Daoy (cell line): ENCODE measurements at places on chromosomes 4 and X. TPM values are rescaled to one million over a fixed set of nuclear protein-coding genes. Genes with fewer than 3 reads are reported as not detected.

- peak; percentile 64 for DNase-seq
Observed at GRCh38 chrX:16892504-16893362, 22.6 kb upstream of the RBBP7 start.

DNA sequence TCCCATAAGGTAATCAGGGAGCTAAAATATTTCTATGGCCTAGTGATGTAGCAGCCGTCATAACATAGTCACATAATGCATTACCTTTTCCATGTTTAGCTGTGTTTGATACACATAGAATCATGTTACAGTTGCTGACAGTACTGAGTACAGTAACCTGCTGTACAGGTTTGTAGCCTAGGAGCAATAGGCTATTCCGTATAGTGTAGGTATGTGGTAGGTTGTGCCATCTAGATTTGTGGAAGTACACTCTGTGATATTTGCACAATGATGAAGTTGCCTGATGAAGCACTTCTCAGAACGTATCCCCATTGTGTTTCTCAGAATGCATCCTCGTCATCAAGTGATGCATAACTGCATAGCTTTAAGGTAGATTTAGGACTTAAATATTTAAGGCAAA, 495.6 kb upstream of the ZFP42 start:
- DNase-seq = no peak

Gene CLDN22
- total RNA-seq = not detected in 2 replicates

Gene ETDA
- total RNA-seq = not detected in 2 replicates

- DNase-seq = no peak
Observed at GRCh38 chr4:13523105-13523477, 21.2 kb downstream of the NKX3-2 start.

Gene GLRB
- 2.9 and 5.0 TPM in 2 replicates for total RNA-seq

Gene FGF13
- total RNA-seq = 4.4 and 6.0 TPM in 2 replicates

DNA sequence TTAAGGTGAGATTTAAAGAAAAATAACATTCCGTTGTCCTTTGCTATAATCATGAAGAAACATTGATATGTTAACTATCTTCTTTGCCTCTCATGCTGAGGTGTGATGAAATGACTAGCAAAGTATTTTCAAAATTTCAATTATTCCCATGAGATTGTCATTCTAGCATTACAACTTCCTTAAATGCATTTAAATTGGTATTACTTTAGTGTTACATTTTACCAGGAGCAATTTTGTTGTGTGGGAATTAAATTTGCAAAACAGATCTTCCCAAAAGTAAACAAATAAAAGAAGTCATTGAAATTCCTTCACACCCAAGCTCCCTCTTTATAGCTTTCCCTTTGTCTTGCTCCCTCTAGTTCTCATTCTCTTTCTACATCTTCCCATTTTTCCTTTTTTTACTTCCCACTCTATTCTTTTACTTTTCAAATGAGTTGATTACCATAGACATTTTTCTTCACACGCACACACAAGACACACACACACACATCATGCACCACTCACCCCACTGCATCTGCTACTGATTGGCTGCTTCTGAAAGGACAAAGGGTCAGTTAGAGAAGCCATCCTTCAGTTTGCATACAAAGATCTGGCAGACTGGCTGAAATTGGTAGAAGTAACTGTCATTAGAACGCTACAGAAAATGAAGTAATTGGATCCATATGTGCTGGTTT, 10.0 kb upstream of the APELA start:
- no peak for DNase-seq

- no peak for DNase-seq
Observed at GRCh38 chr4:26412381-26413372, 77.6 kb downstream of the CCKAR start.

DNA sequence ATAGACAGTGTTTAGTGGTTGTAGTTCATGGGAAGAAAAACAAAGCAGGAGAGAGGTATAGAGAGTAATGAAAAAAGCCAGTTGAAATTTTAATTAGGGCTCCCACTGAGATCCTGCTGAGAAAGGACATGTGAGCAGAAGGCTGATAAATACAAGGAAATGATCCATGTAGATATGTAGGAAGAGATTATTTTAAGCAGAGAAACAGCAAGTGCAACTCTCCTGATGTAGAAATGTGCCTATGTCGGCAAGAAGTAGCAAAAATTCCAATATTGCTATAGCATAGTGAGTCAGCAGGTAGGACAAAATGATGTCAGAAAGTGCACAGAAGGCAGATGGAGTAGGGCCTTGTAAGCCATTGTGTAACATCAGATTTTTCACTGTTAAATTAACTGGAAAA, 1027.3 kb downstream of the PCDH18 start:
- no peak for DNase-seq

DNA sequence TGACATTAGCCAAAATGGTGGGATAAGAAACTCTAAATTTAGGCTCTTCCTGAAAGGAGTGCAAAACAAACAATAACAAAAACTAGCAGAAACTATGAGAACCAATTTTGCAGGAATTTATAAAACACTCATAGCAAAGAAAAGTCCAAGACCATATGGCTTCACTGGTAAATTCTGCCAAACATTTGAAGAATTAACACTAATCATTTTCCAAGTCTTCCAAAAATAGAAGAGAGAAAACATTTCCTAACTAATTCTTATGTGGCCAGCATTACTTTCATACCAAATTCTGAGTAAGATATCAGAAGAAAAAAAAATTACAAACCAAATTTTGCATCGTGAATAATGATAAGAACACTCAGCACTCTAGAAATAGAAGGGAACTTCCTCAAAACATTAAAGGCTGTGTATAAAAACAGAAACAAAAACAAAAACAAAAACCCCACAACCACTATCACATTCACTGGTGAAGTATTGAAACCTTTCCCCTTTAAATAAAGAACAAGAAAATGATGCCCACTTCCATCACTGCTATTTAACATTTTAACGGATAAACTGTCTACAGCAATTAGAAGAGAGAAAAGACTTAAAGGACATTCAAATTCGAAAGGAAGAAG, 524.3 kb upstream of the GALNTL6 start:
- DNase-seq = no peak

DNA sequence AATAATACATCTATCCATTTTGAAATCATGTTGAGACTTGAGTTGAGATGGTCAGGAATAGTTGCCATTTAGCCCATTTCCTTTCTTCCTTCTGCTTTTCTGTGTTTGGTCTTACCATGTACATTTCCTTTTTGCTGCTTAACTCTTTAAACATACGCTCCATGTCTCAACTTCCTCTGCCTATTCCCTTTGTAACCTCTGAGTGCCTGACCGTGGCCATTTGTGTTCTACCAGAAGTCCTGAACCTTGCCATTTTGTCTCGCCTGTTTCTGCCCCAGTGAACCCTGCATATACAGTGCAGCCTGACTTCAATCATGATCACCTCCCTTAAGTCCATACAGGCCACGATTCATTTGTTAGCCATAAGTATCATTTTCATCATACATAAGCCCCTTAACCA, 169.0 kb downstream of the RAPGEF2 start:
- DNase-seq = no peak

GRCh38 chr4:91590260-91590659, 713.5 kb upstream of the GRID2 start:
- DNase-seq = no peak

DNA sequence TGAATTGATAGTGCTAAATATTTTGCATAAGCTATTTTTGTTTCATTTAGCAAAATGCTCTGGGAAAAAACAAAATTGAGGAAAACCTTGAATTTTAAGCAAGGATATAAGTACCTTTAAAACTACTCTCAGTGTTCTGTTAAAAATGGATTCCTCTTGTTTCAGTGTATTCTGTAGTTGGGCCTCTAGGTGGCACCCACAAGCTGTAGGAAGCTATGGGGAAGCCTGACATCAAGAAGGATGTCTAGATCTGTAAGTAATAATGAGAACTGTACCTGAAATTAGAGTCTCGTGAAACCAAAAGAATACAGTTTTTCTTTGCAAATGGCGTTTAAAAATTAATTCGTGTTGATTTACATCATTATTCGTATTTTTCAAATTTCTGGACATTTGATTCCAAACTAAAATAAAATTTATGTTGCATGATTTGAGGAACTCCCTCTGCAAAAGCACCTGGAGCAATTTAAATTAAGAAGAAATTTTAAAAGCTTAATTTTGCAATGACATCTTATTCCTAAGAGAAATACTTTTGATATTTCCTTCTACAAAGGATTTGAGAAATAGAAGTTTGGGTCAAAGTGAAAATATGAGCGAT, 51.2 kb downstream of the TMPRSS11E start:
- peak; percentile 14 for DNase-seq

GRCh38 chrX:71870208-71871098, 40.2 kb upstream of the NHSL2 start:
- DNase-seq = peak; percentile 85

- no peak for DNase-seq
Observed at GRCh38 chrX:106437407-106437806, 174.4 kb upstream of the RADX start.

DNA sequence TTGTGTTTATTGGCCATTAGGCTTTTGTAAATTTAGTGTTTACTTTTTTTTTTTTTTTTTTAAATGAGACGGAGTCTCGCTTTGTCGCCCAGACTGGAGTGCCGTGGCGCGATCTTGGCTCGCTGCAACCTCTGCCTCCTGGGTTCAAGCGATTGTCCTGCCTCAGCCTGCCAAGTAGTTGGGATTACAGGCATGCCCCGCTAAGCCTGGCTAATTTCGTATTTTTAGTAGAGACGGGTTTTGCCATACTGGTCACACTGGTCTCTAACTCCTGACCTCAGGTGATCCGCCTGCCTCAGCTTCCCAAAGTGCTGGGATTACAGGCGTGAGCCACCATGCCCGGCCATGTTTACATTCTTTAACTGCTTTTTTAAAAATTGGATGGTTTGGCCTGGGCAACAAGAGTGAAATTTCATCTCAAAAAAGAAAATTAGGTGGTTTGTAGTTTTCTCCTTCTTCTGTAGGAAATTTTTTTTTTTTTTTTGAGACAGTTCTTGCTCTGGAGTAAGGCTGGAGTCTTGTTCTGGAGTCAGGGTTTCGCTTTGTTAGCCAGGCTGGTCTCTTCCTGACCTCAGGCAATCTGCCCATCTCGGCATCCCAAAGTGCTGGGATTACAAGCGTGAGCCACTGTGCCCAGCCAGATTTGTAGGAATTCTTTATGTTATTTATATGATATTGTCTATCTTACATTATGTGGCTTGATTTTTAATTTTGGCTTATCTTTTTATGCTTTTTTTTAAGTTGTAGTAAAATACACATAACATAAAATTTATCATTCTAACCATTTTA, 15.1 kb downstream of the UBE2K start:
- no peak for DNase-seq

Gene SLBP
- 126 and 156 TPM in 2 replicates for total RNA-seq

GRCh38 chr4:6388713-6389112, 83.7 kb downstream of the PPP2R2C start:
- no peak for DNase-seq

Gene SMPX
- total RNA-seq = not detected in 2 replicates

DNA sequence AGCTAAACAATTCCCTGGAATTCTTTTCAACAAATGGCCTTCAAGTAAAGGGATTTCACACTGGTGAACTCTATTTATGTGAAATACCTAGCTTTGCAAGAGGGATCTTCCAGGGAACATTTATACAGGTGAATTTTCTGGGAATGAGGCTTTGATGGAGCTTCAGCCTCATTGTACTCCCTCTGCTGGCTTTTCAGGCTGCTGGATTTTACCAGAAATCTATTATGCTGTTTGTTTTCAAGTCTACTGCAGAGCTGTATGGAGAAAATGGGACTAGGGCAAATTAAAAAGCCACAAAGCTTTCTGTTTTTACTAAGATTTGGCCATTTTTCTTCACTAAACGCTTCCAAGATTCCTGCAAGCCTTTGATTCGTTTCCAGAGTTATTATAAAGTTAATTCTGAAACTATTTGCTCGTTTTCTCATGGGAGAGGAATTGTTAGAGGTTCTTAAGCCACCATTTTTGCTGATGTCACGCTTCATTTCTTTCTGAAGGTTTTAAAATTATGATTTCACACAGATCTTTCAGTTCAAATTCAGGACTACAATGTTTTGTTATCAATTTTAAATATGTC, 31.6 kb downstream of the KDM6A start:
- no peak for DNase-seq

DNA sequence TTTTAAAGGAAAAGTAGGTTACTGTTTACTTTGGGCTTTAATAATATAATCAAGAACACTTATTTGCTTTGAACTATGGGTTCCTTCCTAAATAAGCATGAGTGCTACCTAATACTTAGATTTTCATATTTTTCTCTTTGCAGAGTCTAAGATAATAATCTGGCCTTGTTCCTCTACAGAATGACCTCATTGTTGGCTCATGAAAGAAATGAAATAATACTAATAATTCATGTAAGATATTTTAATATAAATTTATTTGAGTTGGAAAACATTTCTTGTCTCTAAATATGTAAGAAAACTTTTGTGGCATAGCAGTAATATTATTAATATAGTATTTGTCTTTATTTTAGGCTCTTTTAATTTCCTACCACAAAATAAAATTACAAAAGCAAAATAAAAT, 601.3 kb downstream of the IQCM start:
- DNase-seq = no peak

Gene PHF8
- total RNA-seq = 13.8 and 24.9 TPM in 2 replicates

DNA sequence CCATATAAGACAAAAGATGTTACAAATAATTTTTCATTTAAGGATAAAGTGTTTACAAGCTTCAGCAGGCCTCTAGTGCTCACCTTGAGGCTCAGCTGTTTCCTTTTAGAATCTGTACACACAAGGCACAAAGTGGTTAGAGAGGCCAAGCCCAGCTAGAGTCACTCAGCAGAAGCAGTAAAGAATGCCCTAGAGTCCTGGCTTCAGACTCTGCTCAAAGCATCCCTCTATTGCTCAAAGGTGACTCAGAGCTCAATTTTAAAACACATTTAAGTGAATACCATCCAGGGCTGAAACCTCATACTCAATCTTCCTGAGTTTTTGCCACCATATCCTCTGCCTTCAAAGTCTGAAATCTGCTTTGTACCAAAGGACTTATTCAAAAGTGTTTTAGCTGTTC, 22.6 kb upstream of the PHF8 start:
- DNase-seq = no peak

- DNase-seq = peak; percentile 45
Observed at GRCh38 chr4:825063-825970, 612 bp downstream of the CPLX1 start.

DNA sequence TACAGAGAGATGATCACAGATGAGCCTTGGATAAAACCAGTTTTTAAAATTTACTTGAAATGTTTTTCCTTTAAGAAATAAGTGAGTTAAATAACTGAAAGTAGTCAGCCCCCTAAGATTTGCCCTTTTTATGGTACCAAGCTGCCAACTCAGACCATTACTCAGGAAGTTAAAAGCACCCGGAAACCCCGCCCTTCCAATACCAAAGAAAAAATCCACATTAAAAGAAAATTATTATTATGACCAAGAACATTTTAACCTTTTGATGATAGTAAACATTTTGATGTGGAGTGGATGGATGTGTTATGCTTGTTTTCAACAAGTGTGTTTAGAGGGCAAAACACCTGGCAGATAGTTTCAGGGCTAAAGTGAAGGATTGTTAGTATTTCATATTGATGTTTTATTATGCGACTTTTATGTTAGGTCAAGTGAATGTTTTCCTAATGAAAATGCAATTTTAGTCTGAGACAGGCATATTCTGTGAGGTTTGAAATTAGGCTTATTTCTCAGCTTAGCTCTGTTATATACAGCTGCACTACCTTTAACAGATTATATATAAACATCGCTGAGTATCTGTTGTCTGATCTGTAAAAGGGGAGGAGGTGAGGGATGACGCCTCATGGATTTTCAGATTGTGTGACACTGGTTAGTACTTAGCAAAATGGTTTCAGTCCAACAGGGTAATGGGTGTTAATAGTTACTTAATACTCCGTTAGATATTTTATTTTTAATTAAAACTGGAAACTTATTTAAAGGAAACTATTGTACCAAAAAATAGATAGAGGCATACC, 89.0 kb downstream of the KDM6A start:
- no peak for DNase-seq

Gene PABPC5
- total RNA-seq = 0.27 TPM in 1 of 2 replicates, not detected in the other

Gene AADAT
- 2.5 and 3.2 TPM in 2 replicates for total RNA-seq
